Activated CD8-positive, alpha-beta memory T cell treated with anti-CD3 and anti-CD28 coated beads for 4 hours (primary cell): ENCODE measurements at places on chromosomes 7 and 10.
A peak's percentile ranks its signal among the peaks of the same experiment; 100 is the strongest.

GRCh38 chr10:15167411-15168290, 842 bp downstream of the NMT2 start:
- DNase-seq = no peak

DNA sequence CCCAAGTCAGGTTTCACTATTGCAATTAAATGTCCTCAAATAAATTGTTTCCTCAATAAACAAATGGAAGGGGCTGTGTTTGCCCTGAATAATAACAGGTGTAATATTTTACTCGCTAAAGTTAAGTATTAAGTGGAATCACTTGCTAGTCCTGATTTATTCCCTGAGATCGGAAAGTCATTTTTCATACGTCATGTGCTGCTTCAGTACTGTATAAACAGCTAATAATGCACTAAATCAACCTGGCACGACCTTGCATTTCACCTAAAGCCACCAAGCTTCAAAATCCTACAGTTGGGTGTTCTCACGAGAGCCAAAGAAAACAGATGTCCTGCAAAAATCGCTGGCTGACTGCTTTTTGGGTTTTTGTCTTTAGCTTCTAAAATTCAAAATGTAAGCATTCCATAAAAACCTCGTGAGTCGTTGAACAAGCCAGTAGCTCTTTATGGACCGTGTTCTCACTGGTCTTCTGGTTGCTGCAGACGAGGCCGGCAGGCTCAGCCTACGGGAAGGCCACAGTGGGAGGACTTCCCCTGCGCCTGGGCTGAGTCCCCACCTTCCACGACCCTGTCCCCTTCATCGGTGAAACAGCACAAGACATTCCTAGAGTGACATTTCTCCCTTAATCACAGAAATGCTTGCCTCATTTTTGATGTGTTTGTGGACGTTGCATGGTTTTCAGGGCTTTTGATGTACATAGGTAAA, 17.9 kb upstream of the MNX1 start:
- no peak for DNase-seq

GRCh38 chr7:133040178-133040577, 41.7 kb downstream of the CHCHD3 start:
- DNase-seq = no peak

GRCh38 chr7:105791926-105792325, 84.5 kb downstream of the ATXN7L1 start:
- DNase-seq = no peak

DNA sequence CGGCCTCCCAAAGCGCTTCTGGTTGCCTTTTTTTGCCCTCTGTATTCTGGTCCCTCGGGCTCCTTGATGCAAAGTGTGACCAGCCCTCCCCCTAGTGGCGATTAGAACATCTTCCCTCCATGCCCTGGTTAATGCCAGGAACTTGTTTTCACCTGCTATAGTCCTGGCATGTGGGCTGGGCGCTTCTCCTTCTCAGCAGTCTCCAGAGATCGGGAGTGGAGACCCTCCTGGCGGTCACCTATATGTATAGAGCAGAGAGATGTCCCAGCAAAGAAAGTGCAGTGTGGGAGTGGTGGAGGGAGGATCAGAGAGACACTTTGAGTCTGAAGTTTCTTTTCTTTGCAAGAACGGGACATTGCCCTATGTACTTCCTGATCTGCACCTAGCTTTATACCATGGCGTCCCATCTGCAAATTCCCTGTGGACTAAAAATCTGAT, 264.1 kb downstream of the OTUD1 start:
- peak; percentile 5 for DNase-seq

DNA sequence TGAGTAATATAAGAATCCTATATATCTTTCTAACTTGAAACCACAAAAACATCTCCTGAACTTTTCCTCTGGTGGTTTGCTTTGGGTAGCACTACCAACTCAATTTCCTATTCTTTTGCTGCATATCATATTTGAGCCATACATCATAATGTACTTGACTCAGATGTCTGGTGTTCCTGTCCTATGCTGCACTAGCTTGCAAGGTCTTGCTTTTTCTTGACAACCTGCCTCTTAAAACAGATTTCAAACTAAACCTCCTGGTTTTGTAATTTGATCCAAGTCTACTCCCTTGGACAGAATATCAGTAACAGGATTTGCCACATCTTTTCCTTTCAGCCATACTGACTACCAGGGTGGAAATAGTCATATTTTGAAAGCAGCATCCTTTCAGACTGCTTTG, 520.3 kb upstream of the LRRTM3 start:
- no peak for DNase-seq

DNA sequence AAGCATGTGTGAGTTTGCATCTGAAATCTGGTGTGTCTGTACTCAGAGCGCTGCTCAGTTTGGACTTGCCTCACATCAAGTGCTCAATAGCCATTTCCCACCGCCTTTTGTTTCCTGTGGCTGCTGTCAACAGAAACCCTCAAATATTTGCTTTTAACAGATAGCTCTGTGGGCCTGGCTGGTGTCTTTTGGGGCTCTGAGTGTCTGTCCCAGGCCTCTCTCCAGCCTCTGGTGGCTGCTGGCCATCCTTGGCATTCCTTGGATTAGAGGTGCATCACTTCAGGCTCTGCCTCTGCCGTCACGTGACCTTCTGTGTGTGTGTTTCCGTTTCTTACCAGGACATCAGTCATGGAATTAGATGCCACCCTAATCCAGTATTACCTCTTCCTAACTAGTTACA, 9.3 kb downstream of the YKT6 start:
- DNase-seq = no peak

DNA sequence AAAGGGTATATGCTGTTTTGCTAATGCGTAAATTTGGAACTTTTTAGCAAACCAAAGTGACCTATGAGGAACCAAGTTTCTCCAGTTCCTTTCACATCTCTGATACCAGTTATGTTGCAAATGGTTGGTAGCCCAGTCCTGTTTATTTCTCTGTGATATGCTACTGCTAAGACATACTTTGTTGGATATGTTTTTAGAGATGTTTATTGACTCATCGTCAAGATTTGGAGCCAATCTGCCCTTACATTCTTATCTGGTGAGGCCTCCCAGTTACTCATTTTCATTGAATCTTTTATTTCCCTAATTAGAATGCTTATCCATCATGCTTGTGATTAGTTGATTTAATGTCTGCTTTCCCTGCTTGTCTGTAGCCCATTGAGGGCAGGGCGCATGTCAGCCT, 58.9 kb downstream of the LRGUK start:
- DNase-seq = no peak

GRCh38 chr7:6446838-6447580, 745 bp downstream of the DAGLB start:
- DNase-seq = no peak

GRCh38 chr7:77653572-77653971, 42.7 kb upstream of the RSBN1L start:
- no peak for DNase-seq
